ENCODE measurements at places on chromosomes 2 and 18.
A peak's percentile ranks its signal among the peaks of the same experiment; 100 is the strongest.

- DNase-seq, result no peak
Measured at GRCh38 chr2:53475321-53475720, 292.3 kb upstream of the CHAC2 start.

DNA sequence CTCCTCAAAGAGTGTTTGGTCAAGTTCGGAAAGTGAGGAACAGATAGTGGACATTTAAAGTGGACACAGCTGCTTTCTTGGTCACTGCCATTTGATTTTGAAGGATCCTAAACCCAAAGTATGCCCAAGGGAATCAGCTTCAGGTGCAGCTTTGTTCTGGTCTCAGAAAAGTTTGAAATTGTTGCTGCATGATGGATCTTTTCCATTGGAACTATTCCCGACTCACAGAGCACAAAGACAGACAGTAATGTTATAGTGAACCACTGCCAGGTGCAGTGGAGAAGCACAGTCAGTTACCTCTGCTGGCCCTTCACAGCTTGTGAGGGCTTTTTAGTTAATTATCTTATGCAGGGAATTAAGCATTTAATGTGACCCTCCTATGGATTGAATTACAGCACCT lies 301.7 kb downstream of the PHLPP1 start:
- DNase-seq, result no peak

- DNase-seq, result no peak
Measured at GRCh38 chr2:164028814-164029534, 293.2 kb upstream of the FIGN start.

- peak; percentile 64 for DNase-seq
Measured at GRCh38 chr2:206452242-206452641, 8.9 kb downstream of the ADAM23 start.

- no peak for DNase-seq
Measured at GRCh38 chr18:63244607-63245006, 75.0 kb downstream of the BCL2 start.

- DNase-seq, result no peak
Measured at GRCh38 chr2:180607514-180608049, 372.8 kb upstream of the UBE2E3 start.

GRCh38 chr2:137500599-137500998 lies 463.7 kb upstream of the HNMT start:
- no peak for DNase-seq

DNA sequence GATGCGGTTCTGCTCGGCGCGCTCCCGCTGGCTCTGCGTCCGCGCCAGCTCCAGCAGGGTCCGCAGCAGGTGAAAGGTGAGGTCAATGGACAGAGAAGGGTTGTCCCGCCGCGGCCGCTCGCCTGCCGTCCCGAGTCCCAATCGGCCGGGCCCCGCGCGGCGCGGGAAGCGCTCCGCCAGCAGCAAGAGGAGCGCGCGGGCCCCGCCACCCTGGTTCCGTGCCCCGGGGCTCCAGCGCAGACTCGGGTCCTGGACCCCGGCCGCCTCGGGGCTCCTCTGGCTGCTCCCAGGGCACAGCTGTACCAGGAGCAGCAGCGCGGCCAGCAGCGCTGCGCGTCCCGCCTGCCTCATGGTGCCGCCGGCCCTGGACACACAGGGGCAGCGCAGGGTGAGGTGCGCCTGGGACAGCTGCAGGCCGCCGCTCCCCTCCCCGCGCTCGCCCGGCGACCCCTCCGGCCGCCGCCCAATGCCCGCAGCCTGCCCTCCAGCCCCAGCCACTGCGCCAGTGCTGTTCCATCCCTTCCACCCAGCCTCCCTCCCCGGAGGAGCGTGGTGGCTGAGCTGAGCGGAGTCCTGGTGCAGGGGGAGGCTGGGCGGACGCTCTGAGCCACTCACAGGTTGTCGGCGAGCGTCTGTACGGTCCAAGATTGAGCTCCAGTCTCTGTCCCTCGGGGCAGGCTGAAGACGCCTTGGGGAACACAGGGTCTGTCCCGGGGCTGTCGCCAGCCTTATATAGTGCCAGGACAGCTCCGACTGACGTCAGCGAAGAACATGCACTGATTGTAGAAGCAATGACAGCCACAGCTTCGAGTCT lies 493 bp downstream of the UCN start:
- DNase-seq, result no peak
